ENCODE measurements at places on chromosomes 4 and X. TPM values are rescaled to one million over a fixed set of nuclear protein-coding genes. Genes with fewer than 3 reads are reported as not detected.

DNA sequence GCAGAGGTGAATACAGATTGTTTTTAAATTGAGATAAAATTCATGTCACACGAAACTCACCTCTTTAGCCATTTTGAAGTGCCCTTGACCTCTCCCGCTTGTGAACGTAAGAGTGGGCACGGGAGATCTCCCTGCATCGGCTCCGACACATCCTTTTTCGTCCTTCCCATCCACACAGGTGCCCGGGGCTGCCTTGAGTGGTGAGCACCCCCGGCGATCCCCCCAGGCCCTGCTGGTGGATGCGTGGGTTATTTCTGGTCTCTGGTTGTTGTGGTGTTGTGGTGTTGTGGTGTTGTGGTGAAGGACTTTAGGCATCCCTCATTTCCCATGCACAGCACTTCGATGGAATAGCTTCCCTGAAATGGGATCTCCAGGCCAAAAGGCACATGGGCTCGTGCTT, 46.1 kb downstream of the PSAPL1 start:
- no peak for DNase-seq

DNA sequence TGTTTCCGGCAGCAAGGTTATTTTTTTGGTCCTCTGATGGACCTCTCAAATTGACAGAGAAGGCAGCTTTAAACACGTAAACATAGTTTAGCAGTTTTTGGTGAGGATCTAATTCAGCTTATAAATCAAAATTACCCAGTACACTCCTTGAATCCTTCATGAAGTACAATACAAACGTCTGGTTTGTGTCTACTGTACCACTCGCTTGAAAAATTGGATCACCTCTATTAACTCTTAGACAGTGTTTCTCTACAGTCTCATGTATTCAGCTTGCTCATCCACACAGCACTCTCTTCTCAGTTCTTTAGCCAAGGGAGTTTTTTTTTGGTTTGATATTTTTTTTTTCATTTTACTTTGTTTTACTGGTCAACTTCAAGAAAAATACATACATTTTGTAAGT, 113.5 kb downstream of the RNF150 start:
- no peak for DNase-seq

DNA sequence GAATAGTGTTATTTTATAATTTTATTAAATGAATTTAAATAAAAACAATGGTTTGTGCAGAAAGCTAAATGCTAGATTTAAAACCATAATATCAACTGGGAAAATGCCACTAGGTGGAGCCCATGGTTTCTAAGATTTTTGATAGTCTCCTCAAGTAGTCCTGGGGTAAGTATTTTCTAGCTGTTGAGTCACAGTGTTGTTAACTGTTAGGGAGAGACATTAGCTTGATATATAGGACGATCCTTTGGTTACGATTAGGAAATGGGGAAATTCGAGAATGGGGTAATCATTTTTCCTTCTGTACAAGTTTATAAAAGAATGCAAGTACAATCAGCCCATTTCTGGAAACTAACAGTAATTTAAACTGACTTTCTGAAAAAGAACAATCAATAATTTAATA, 378.4 kb downstream of the ANKRD50 start:
- DNase-seq: no peak

DNA sequence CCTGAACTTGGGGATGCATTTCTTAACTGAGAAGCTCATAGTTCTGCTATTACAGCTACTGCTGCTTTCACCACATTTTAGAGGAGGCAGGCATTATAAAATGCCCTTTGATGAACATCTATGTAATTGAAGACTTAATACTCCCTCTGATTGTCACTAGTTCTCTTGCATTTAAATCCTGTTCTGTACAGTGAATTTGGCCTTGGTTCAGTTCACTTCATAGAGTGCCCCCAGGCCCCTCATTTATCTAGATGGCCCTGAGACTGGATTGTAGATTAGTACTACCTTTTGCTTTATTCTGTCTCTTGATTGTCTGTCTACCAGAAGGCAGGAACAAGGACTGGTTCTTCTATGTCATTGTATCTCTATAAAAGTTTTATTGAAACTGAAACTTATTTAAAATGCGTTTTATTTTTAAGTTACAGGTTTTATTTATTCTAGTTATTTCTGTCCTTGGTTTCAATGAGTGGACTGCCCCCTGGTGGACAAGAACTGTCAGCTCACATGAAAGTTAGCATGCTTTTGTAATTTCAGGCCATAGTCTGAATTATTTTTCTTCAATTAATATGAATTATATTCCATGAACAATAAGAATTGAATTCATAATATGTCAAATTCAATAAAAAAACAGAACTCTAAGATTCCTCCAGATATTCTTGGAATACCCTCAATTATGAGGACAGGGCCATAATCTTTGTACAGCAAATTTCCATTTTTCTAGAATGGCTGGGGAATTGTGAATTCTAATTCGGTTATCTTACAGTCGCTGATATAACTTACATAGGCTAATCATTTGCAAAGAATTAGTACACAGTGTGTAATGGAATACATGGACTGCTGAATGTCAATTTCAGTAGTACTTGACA, 47.2 kb upstream of the TMEM33 start:
- DNase-seq: no peak

DNA sequence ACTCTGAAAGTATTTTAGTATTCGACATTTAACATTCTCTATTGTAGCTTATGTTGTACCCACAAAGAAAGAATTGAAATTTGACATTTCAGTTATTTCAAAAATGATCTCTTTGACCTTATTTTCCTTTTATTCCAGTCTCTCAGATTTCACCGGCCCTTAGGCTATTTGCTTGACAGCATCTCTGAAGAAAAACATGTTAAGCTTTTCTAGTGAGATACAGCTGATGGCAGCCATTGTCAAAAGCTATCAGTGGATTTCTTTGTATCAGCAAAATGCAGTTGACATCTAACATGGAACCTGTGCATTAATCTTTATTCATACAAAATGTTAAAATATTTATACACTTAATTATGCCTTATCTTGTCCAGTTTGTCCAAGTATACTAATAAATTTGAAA, 16.7 kb downstream of the ZAR1 start:
- DNase-seq: no peak

The SPATA4 gene
- total RNA-seq: not detected

All from GM12878 (cell line).